Fibroblast of skin of back (primary cell): ENCODE measurements at places on chromosomes 4 and X.

- DNase-seq = no peak
These were observed 67.4 kb downstream of the MANBA start for GRCh38 chr4:102693262-102693850.

DNA sequence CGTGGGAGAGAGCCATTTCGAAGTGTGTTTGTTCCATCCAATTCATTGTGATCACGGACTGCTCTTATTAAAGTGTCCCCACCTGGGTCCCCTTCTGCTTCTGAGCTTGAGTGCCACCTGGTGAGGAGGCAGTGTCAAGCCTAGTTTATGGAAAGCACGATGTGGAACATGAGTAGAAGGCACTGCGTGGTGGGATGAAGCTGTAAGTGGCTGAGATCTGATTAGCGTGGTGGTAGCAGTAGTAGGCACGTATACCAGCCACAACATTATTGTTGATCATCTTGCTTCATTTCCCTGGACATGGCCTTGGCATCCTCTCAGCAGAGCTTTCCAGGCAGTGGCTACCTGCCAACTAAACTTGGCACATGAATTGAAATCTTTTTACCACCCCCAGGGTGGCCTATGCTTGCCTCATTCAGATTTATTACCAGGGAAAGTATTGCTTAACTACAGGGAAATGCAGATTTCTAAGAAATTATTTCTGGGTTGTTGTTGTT is 46.4 kb downstream of the GPAT3 start:
- no peak for DNase-seq

DNA sequence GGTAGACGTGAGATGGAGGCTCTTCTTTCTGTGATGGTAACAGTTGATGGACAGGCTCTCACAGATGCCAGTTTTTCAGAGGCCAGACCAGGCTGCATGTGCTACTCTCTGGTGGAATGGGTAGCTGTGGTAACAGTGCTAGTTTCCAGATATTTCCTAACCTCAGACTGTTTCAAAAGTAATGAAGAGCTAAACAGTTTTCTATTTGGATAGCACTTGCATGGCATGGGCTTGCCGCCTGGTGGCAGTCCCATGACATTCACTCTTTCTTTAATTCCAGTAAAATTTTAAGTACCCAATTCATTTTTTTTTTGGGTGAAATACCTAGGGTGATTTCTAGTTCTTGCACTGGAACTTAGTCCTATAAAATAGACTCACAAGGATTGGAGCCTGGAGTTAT is 220.2 kb upstream of the MAD2L1 start:
- no peak for DNase-seq

- DNase-seq = no peak
These were observed 41.2 kb downstream of the APLN start for GRCh38 chrX:129613596-129613995.

DNA sequence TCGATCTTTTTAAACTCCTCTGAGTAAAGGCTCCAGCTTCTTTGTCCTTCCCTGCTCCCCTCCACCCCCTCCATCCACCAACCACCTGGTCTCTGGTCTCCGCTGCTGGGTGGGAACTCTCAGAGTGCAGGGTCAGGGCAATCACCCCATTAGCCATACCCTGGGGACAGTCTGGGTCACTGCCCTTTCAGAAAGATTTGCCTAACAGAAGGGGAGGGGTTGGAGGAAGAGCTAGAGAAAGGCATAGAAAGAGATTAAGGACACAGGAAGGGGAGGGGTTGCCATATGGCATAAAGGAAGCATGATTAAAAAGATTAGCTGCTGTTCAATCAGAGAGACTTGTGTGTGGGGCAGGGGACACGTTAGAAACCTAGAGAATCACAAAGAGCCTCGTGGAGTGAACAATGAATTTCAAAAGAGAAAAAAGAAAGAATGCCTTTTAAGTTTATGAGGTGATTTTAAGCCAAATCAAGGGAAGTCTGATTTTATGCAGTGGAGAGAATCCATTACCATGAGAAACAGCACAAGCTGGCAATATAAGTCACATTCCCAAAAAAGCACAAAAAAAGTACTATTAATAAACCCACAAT is 115.5 kb upstream of the ACSL4 start:
- no peak for DNase-seq

DNA sequence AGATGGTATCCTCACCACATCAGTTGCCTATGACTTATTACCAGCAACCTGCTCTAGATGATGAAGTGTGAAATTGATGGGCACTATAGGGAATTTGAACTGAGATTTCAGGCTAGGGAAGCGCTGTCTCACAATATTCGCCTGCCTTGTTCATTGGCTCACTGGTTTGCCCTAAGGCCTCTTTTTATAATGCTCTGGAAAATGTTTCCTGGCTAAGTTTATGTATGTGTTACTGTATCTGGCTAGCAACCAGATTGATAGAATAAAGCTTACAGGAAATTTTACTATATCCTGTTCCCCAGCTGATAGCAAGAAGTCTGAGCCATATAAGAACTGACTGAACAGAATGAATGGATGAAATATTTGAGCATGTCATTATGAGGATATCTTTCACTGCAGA is 71.6 kb downstream of the GSTCD start:
- no peak for DNase-seq

- DNase-seq = no peak
These were observed 263.7 kb upstream of the ARX start for GRCh38 chrX:25279510-25279909.

GRCh38 chrX:1466971-1467561 is 14.4 kb upstream of the ASMTL start:
- DNase-seq = no peak

DNA sequence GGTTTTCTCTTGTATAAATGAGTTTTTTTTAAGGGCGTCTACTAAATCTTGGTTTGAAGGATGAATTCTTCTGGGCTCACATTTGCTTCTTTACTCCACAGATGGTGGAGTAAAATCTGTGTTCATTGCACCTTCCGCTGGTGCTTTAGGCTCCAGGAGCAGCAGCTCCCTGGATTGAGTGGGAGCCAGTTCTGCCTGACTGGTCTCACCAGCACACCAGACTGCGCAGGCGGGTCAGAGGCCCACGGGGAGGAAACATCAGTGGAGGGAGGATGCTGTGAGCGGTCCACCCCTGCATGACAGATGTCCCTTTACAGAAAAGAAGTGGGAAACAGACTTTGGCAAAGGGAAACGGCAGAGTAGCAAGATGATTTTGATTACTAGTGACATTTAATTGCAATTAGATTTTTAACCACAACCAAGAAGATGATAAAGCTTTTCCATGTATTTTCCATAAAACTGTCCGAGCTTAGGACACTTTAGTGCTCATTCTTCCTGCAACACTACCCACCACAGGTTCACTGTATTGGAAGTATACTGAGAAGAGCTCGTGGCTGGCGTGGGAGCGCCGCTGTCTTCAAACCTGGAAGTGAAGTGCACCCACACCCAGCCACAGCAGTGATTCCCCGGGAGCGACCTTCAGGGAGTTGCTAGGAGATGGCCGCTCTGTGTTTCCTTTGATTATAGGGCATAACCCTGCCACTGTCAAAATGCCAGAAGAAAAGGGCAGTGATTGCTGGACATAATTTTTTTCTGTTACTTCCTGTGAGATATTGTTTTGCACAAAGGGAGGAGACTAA is 95.2 kb downstream of the SORBS2 start:
- no peak for DNase-seq
